ENCODE measurements at places on chromosomes 3 and 15. TPM values are rescaled to one million over a fixed set of nuclear protein-coding genes. Genes with fewer than 3 reads are reported as not detected.

C3orf22 gene
- not detected for total RNA-seq

DNA sequence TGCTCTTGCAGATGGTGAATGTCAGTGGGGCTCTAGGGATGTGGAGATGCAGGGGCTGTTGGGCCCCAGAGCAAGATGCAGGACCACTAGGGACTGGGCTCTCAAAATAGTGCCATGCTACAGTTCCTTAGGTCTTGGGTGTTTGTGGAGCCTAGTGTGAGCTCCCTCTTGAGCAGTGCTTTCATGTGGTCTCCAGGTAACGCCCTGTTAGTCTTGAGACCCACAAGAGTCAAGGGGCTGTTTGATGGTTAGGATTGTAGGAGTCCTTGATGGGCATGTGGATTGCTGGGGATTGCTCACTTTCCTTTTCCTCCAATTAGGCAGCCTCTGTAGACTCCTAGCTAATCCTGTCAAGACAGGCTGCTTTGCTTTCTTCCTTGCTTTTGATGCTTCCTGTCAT lies 56.0 kb downstream of the CCDC66 start:
- no peak for DNase-seq

TIMP4 gene
- not detected for total RNA-seq

GRCh38 chr3:140347151-140347550 lies 330.7 kb upstream of the TRIM42 start:
- DNase-seq: no peak

DNA sequence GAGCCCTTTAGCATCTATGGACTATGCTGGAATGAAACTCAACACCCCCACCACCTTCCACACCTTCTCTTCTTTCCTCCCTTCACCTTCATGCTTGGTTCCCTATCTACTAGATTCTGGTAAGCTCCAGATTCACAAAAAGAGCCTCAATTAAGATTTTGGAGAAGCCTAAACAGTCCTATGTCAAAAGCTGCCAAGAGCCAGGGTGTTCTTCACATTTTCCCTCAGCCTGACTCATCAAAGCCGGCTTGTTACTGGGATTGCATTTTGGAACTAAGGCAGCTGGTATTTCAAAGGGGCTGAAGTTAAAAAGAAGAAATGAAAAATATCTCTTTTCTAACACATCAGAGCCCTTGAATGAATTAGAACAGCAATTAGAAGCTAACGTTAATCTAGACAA lies 247.7 kb downstream of the MYRIP start:
- no peak for DNase-seq

- DNase-seq: no peak
Measured at GRCh38 chr3:122665881-122666280, 14.8 kb upstream of the PARP14 start.

All from glutamatergic neuron (in vitro differentiated cells).